ENCODE measurements at places on chromosomes 3 and 15.

- DNase-seq, result no peak
These were observed 81.7 kb downstream of the RYR3 start for GRCh38 chr15:33392453-33392852.

- no peak for DNase-seq
These were observed 108.5 kb downstream of the PLCL2 start for GRCh38 chr3:16993227-16993626.

DNA sequence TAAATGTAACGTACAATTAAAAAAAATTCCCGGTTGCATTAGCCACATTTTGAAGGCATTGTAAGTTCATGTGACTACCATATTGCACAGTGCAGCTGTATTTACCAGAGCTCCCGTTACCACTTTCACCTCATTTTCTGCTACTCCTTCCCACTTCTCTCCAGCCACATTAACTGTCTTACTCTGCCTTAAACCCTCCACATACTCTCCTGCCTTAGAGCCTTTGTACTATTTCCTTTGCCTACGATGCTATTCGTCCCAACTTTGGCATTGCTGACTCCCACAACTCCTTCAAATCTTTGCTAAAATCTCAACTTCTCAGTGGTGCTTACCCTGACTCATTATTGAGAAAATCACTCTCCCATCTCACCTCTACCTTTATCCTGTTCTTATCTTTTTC is 115.2 kb downstream of the CADM2 start:
- DNase-seq, result no peak

DNA sequence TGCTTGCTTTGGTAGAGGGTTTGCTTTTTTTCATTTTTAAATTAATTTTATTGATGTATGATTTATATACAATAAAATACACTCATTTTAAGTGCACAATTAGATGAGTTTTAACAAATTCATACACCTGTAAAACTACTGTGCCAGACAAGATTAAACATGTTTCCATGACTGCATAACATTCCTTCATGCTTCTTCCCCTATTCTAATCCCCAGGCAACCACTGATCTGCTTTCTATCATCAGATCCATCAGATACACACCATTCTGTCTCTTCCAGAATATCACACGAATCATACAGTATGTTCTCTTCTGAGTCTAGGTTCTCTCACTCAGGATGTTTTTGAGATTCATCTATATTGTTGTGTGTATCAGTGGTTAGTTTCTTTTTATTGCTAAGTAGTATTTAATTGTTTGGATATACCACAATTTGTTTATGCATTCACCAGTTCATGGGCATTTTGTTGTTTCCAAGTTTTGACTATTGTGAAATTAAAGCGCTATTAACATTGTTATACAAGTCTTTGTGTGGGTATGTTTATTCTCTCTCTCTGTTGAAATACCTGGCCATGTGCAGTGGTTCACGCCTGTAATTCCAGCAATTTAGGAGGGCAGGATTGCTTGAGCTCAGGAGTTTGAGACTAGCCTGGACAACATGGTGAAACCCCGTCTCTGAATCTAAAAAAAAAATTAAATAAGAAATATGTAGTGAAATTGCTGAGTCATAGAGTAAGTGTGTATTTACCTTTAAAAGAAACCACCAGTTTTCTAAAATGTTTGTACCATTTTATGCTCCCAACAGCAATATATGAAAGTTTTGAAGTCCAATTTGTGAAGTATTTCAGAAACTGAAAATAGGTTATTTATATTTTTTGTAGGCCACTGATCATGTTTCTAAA is 7.0 kb upstream of the TFG start:
- DNase-seq, result no peak

DNA sequence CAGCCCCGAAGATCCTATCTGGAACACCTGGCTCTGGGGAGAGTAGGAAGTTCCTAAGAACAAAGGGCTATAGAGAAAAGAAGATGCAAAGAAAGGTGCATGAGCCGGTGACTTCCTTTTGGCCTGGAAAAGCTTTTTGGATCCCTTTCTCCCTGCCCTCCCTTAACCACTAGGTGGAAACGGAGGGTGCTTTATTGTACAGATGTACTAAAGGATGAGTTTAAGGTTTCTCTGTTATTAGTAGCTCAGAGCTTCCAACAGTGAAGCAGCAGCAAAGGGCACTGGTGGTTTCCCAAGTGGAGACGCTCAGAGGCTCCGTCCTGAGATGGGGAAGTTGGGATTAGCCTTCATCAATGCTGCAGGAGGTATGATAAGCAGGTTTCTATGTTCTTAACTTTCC is 5.9 kb upstream of the ADGRG7 start:
- no peak for DNase-seq

DNA sequence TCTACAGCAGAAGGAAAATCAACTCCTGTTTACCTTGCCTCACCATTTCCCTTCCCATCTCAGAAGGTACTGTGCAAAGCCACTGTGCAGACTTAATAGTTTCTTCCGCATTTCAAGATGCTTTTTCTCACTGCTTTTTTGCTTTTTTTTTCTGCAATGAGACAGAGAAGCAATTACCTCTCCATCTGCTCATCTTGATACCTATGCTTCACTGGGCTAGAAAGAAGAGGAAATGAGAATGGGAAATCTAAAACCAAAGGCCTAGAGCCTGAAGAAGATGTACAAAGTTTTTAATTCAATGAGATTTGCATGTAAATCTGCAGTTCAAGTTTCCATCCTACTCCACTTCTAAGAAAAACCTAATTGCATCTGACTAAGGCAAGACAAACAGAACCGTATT is 238.1 kb upstream of the SETMAR start:
- DNase-seq, result no peak

- DNase-seq, result no peak
These were observed 13.0 kb upstream of the TSEN2 start for GRCh38 chr3:12471241-12471640.

DNA sequence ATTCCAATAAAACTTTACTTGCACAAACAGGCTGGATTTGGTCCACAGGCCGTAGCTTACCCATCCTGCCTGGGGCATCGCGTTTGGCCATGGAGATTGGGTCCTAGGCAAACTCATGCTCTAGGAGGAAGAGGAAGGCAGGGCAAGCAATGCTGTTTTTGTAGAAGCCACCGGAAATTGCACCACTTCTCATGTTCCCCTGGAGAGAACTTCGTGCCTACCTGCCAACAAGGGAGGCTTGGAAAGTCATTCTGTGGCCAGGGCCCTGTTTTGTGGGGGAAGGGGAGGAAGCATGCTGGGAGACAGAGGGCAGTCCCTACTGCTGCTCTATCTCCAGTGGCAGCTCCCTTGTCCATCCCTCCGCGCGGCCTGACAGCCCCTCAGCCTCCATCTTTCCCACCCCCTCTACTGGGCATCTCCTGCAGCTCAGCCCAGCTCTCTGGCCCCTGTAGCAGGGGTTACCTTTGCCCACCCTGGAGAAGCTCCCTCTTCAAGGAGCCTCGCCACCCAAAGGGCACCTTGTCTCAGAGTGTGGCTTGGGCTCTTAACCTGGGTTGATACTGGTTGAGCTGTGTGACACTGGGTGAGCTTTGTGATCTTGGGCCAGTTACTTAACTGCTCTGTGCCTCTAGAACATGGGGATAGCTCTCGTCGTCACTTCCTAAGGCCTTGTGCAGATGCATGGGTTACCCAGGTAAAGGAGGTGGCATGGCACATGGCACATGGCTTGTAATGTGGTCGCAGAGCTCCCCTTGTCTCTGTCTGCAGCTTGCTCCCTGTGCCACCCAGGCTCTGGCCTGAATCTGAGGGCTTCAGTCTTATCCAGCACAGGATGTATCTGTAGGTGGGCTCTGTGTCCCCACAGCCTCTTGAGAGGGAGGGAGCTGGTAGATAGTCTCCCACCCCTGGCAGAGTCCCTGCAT is 6.1 kb downstream of the ABTB1 start:
- no peak for DNase-seq

DNA sequence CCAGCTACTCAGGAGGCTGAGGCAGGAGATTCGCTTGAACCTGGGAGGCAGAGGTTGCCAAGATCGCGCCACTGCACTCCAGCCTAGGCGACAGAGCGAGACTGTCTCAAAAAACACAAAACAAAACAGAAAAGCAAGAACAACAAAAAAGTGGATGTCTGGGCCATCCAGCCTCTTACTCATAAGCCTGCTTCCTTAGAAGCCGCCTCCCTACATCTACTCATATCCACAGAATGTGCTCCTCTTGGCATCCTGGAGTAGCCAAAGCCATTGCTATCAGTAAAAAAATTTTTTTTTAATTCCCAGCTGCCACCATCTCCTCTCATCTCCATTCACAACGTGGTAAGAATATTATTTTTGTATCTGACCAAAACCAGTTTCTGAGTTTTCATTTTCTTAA is 10.8 kb downstream of the ZSCAN2 start:
- DNase-seq, result no peak

DNA sequence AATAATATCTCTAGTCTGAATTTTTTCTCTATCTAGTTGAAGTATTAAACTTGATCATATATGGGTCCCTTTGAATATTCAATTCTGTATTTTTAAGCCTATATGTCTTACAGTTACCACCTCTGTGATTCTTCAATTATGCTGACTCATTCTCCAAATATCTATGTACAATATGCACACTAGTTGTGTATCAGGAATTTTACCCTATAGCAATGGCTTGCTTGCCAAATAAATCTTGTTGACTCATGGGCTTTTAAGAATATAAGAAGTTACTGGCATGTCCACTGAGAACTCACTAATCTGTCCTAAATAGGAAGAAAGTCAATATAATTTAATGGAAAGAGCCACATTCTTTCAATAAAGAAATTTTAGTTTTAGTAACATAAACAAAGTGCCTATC is 656.3 kb downstream of the RBMS3 start:
- DNase-seq, result no peak

All from ecto neural progenitor cell (in vitro differentiated cells).